ENCODE measurements at places on chromosomes 3 and 15.

GRCh38 chr3:191372122-191372521 is 41.8 kb upstream of the UTS2B start:
- DNase-seq = no peak

GRCh38 chr3:179301645-179302044 is 21.2 kb upstream of the ZNF639 start:
- no peak for DNase-seq

DNA sequence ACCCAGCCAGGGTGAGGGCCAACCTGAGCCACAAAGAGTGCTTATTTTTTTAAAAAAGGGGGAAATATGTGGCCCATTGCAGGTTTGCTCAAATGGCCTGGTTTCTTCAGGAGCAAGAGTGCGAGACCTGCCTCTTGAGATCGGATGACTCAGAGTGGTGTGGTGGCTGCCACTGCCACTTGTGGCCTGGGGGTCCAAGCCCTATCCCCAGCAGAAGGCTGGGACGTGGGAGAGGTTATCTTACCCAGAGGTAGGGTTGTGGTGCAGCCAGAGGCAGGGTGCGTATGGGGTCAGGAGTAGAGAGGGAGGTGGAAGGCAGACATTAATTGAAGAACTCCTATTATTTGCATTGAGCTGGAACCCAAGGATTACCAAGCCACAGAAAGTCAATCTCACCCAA is 83.2 kb upstream of the SMAD3 start:
- no peak for DNase-seq

GRCh38 chr3:194592798-194593752 is 40.1 kb downstream of the TMEM44 start:
- no peak for DNase-seq

GRCh38 chr3:123349566-123350435 is 99.1 kb downstream of the ADCY5 start:
- DNase-seq = no peak

- DNase-seq = no peak
These were observed 366.0 kb downstream of the PTPRG start for GRCh38 chr3:61927332-61927731.

GRCh38 chr3:118778201-118778600 is 256.4 kb downstream of the IGSF11 start:
- no peak for DNase-seq

- no peak for DNase-seq
These were observed 3.7 kb downstream of the SEMA3G start for GRCh38 chr3:52441091-52441771.

- DNase-seq = no peak
These were observed 577.8 kb downstream of the PYDC2 start for GRCh38 chr3:192038726-192039125.

DNA sequence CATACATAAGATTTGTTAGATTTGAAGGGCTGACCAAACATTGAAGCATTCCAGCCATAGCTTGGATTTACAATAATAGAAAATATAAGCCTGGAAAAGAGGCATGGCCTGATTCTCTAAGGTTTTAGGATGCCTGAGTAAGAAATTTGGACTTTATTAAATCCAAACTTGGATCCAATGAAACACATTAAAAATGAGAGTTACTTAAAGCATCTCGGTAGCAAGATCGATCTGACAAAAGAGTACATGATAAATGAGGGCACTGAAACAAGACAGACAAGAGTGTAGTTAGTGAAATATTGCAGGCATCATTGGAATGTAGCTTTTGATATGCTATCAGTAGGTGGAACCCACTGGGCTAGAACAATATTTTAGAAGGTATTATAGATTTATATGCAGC is 855.7 kb upstream of the DPPA4 start:
- DNase-seq = no peak

GRCh38 chr3:69433969-69434325 is 48.1 kb upstream of the FRMD4B start:
- no peak for DNase-seq

GRCh38 chr15:89836267-89837133 is 21.8 kb upstream of the ANPEP start:
- DNase-seq = no peak

- no peak for DNase-seq
These were observed 96.7 kb downstream of the KBTBD8 start for GRCh38 chr3:67094774-67095173.

DNA sequence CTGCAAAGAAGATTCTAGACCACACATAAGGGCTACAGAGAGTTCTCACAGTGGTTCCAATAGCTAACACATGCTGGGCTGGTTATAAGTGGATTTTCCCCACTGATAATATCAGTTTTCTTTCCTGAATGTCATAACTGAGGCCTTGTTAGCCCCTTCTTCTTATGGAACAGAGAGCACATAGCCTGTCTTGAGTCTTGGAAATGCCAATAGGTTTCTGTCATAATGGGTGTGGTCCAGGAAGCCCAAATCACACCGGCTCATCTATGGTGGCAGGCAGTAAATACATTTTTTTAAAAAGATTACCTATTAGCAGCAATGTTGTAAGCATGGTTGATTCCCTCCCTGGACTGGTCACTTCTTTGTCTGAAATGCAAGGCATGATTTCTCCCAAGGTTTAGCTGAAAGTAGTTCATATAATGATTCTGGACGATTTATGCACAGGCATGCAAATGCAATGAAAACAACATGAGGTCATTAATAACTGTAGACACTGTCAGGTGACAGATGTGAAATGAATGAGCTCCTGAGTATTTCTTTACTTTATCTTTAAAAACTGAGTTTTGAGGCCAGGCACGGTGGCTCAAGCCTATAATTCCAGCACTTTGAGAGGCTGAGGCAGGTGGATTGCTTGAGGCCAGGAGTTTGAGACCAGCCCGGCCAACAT is 67.2 kb upstream of the ATP2C1 start:
- DNase-seq = no peak

DNA sequence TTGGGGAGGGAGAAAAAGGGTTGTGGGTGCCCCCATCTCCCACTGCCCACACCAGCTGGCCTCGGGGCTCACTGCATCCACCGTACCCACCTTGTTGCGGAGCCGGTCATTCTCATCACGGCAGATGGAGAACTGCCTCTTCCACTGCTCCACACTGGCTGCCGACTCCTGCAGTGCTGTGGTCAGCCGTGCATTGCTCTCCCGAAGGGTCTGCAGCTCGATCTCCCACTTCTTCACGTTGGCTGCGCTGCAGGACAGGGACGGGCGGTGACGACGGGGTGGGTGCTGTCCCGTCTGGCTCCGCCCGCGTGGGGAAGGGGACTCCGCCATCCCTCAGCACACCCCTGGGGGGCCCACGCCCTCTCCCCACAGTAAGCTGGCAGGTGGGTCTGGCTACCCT is 45.1 kb downstream of the WHAMM start:
- DNase-seq = no peak

- no peak for DNase-seq
These were observed 106.0 kb downstream of the MEX3B start for GRCh38 chr15:81939604-81940440.

DNA sequence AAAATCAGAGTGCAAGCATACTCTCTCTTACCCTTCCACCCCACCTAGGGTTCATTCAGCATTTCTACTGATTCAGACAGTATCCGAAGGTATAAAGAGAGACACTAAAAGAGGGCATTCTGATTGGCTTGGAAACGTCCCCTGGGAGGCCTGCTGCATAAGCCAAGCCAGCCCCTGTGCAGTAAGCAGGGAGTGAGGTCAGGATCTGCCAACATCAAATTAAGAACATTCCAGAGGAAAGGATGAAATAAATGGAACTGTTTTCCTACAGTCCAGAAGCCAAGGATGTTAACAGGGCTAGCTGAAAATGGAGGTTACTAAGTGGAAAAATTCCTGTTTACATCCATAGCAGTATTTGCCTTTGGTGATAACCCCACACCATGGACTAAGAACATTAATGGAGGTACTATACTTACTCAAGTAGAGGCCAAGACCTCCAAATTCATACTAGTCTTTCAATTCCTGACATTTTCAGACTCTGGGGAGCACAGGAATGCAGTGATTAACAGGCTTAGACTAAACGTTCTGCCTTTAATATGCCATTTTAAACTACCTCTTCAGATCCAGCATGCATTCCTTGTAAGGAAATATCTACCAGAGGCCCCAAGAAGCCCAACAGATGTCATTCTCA is 34.5 kb downstream of the NPTN start:
- no peak for DNase-seq

- no peak for DNase-seq
These were observed 81.4 kb downstream of the SEMA5B start for GRCh38 chr3:122946185-122946584.

DNA sequence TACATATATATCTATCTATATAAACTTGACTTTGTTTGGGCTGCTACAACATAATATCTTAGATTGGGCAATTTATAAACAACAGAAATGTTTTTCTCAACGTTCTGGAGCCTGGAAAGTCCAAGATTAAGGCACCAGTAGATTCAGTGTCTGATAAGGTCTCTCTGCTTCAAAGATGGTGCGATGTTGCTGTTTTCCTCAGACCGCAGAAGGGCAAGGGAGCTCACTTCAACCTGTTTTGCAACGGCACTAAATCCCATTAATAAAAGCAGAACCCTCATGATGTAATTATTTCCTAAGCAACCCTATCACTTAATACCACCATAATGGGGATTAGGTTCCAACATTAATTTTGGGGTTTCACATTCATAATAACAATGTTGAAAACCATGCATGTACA is 1134.8 kb downstream of the NSUN3 start:
- no peak for DNase-seq

DNA sequence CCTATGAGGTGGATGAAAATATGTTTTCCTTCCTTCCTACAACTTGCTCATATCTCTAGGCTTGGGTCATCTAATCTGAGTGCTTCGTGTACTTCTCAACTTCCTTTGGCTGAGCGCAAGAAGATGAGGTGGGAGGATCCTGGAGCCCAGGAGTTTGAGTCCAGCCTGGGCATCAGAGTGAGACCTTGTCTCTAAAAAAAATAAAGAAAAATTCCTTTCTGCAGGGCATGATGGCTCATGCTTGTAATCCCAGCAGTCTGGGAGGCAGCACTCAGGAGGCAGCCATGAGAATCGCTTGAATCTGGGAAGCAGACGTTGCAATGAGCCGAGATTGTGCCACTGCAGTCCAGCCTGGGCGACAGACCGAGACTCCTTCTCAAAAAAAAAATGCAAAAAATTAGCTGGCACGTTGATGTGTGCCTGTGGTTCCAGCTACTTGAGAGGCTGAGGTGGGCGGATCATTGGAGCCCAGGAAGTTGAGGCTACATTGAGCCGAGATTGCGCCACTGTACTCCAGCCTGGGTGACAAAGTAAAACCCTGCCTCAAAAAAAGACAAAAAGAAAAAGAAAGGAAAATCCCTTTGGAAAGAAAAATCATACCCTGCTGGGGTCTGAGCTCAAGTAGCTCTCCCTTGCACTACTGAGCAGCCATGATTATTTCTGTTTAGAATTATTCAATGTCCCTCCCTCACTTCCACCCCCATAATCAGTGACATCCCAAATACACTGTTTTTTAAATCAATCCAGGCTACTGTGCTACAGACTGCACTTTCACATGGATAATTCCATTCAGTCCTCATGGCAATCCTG is 28.0 kb upstream of the RAB11A start:
- no peak for DNase-seq

- DNase-seq = no peak
These were observed 11.2 kb downstream of the SCAP start for GRCh38 chr3:47464588-47464987.

- DNase-seq = no peak
These were observed 111.1 kb upstream of the CBLB start for GRCh38 chr3:105979961-105980360.

DNA sequence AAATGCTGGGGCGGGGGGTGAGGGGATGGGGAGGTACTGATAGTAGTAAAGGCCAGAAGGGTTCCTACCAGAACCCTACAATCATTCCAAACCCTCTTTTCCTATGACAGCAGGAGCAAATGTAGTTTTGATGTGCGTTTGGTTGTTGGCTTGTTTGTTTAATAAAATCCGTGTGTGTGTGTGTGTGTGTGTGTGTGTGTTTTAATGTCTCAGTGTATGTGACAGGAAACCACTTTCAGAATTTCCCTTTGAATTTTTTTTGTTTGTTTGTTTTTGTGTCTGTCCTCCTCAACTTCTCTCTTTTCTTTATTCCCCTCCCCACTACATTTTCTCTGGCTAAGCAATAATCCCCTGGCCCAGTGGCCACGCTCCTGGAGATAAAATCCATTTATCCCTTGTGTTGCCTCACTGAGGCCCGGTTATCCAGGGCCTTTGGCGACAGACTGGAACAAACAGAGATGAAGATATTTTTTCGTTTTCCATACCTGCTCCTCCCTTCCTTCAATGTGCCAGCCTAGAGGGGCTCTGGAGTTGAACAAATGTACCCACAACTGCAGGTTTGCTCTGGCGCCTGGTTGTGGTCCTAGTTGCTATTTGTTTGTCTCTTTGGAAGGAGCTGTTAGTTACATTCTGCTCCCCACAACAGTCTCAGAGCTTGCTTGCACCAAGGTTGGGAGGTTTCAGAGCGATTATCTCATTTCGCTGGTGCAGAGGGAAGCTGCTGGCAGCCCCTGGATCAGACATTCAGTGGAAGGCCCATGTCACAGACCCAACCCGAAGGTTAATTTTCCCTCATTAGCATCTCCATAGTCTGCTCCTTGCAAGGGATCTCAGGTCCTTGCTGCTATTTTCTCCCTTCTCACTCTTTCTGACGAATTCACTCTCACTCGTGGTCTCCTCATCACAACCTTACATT is 17.9 kb downstream of the NR2F2 start:
- DNase-seq = no peak

DNA sequence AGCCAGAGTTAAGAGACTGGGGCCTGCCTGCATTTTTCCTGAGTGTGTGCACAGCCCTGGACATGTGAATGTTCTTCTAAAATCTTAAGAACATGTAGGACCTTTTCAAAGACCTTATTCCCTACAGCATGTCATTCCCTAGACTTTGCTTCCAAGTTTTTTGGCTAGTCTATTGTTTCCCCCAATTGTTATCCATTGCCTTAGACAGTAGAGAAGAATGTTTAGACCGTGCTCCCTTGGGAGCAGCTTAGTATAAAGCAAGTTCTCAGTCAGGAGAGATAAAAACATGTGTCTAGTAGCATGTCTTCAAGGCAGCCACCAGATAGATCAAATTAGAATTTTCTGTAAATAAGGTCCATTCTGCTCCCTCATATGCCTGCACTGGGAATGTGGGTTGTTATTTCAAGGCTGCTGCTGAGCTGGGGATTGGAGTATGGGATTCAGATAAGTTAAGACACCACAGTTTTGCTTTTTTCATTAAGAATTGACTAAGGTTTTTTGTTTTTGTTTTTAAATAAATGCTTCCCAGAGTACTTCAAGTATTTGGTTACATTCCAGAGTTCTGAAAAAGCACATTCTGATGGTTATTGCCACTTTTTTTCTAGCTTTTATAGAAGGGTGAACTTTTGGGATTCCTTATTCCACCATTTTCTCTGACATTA is 246.7 kb downstream of the RORA start:
- DNase-seq = no peak

- DNase-seq = no peak
These were observed 37.3 kb downstream of the ATP2B2 start for GRCh38 chr3:10467904-10468612.

GRCh38 chr3:23112491-23112890 is 90.6 kb upstream of the UBE2E2 start:
- DNase-seq = no peak
